ENCODE measurements at places on chromosomes 3 and 15.
A peak's percentile ranks its signal among the peaks of the same experiment; 100 is the strongest.

DNA sequence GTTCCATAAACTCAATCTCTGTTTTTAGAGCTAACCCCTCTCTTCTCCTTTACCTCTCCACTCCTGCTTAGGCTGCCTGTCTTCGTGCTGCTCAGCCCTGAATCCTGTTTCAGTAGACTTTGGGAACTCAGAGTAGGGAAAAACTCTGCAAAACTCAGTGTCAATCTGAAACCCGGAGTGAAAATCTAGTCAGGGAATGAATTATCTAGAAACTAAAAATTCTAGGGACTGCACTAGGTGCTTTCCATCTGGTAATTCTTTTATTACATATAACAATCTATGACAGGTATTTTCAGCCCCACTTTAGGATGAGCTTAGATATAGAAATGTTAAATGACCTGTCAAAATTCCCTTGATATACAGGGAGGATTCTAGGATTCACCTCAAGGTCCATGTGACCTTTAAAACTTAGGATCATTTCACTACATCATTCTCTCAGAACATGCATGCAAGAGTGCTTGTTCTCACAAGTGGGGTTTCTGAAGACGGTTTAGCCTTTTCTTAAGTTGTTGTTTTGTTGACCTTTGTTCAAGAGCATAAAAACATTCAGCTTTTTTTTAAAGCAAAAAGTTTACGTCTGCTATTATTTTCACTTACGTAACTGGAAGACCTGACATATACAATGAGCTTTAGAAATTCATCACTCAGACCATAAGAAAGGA lies 108.2 kb upstream of the MBNL1 start:
- no peak for DNase-seq

DNA sequence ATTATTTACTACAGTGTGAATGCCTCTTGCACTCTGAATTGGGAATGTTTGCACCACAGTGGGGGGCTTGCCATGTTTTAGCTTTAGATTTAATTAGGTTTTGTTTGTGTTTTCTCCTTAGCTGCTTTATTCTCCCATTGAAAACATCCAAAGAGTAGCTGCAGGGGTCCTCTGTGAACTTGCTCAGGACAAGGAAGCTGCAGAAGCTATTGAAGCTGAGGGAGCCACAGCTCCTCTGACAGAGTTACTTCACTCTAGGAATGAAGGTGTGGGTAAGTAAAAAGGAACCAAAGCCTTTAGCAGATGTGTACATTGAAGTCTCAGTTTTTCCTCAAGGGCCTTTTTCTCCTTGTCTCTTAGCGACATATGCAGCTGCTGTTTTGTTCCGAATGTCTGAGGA lies 36.9 kb downstream of the CTNNB1 start:
- no peak for DNase-seq

DNA sequence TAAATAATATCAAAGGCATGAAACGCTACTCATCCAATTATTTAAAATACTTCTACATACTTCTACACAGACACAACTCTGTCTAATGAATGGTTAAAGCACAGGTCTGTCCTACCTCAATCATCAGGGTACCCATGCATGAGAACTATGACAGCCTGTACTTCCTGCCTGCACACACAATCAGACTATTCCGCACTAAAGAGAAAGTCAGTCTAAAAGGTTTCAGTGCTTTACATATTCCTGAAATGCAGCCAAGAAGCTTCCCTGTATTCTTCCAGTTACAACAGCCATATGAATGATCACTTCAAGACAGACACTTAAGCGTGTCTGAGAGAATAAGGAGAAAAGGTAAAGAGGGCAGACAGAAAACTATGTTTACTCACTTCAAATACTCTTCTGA lies 58.8 kb downstream of the TUBGCP4 start:
- no peak for DNase-seq

- DNase-seq, result peak; percentile 46
Observed at GRCh38 chr15:43484455-43484854, 8.5 kb downstream of the TP53BP1 start.

GRCh38 chr15:57816599-57816998 lies 110.1 kb downstream of the POLR2M start:
- DNase-seq, result no peak

- no peak for DNase-seq
Observed at GRCh38 chr3:186220911-186221645, 112.2 kb upstream of the ETV5 start.

DNA sequence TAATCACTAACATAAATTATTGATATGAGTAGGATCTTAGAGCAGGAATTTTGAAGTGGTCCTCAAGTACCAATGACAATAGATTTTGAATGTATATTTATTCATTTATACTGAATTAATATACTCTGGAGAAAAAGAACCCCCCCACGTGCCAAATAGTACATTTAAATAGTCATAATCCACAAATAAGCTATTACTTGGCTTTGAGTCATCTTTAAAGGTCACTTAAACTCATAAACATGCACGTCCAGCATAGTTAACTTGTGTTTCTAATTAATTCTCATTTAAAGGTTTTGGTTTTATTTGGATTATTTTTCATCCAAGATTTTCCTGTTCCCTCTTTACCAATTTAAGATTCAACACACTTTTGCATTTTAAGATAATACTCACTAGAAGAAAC lies 35.1 kb downstream of the FGF7 start:
- peak; percentile 35 for DNase-seq

DNA sequence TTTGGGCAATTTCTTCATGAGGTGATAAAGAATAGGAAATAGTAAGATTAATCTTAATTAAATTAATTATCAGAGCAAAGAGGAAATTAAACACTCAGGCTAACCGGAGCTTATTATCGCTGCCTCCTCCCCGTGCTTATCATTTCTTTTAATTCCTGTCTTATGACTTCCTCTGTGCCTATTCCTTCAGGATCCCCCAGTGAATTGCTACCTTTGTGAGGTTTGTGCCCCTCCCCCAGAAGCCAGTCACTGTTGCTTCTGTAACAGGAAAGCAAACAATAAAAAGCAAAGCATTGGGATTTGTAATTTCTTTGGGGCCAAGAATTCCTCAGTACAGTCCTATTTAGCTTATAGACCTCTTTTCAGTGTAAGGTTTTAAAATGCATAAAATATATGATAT lies 164.5 kb downstream of the CADPS start:
- DNase-seq, result no peak

DNA sequence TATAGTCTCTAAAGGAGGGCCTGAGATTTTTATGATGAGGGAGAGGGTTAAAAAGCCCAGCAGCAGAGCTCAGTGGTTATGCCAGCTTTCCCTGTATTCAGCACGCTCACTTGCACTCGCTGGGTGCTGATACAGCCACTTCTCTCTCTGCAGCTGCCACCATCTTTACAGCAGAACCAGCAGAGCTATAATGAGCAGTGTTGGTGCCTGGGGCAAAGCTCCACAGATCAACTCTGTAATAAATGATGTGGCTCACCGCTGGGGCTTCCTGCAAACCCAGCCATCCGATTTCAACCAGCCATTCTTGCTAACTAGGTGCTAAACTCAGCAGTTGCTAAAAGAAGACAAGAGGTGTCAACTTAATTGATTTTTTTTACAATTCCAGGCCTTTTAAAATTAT lies 48.0 kb downstream of the ARNT2 start:
- no peak for DNase-seq

GRCh38 chr15:42150219-42150970 lies 6.0 kb downstream of the PLA2G4F start:
- no peak for DNase-seq

- no peak for DNase-seq
Observed at GRCh38 chr3:97610626-97611025, 153.9 kb upstream of the ARL6 start.

DNA sequence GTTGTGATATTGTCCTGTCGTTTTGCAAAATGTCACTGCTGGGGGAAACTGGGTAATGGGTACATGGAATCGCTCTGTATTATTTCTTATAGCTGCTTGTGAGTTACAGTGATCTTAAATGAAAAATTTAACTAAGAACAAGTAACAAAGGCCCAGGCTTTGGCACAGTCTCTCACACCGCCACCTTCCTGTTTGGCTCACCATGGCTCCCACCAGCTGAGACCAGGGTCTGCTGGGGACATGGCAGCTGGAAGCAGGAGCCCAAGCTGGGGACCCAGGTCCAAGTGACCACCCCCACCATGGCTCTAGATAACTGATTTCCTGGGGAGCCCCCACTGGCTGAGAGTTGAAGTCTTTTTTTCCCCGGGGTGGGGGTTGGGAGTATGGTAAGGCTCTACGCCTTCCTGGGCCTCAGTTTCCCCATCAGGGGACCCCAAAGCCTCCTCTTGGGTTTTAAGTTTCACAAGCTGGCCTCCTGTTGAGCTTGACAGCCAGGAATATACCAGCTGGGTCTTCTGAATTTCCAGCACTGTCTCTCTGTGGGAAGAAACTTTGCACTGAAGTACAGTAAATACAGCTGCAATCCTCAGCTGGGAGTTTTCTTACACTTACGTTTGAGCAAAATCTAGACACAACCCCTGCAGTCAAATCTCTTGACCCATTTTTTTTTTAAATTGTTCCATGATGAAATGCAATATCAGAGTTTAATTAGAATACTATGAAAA lies 26.1 kb downstream of the ABTB1 start:
- no peak for DNase-seq
